ENCODE measurements at places on chromosomes 5 and 9.

- no peak for DNase-seq
These were observed 77.7 kb upstream of the CTNND2 start for GRCh38 chr5:11981986-11982385.

DNA sequence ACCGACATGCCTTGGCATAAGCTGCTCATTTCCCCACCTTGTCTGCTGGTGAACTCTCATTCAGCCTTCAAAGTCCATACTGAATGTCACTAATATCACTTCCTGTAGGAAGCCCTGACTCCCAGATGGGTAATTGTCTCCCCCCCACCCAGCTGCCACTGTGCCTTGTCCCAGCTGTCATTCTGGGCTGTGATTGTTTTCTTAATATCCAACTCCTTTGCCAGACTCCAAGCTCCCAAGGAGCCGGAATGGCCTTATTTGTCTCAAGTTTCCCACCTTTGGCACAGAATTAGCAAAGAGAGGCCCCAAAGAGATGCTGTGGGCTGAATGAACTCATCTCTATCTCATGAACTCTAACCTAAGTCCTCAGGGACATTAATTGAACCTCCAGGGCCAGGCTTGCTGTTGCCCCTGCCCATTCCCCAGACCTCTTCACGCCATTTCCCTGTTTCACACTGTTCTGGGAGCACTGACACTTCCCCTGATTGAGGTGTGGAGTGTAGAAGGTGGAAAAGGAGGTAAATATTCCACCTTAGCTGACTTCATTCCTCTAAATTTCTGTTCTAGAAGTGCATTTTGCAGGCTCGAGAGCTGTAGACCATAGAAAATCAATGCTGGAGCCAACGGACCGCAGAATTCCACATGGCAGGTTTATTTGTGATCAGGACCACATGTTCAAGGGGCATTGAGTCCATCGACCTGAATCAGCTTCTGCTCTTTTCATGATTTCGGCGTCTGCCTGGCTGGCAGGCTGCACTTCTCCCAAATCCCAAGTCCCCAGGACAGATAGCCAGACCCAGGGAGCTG lies 4.9 kb upstream of the SH3PXD2B start:
- DNase-seq, result no peak

- DNase-seq, result no peak
These were observed 216.3 kb downstream of the TMEM232 start for GRCh38 chr5:110510146-110510545.

DNA sequence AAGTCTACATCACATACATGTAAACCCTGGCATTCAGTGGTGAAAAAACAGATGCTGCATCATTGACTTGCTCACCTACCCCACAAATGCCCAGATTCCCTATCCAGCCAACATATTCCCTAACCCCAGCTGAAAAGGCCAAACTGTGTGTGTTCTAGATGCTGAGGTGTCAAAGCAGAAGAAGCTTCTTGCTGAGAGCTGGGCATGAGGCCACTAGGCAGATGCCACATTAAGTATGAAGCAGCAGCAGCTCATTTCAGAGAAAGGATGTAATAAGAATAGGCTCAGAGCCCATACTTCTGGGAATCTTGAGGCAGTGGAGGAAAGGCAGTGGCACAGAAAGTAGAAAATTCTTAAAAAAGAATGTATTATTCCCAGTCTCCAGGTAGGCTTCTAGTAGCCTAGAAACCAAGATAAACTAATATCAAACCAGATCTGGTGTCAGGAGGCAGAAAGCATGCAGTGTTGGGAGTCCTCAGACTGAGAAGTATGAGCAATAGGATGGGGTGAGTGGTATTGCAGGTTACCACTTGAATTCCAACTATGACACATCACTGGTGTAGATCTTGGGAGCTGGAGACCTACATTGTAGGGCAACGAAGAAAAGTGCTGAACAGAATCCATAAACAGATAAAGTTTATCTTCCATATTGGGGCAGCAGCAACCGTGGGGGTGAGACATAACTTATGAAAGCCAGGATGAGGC lies 71.9 kb upstream of the GRHPR start:
- DNase-seq, result no peak

- DNase-seq, result no peak
These were observed 85.7 kb downstream of the IZUMO3 start for GRCh38 chr9:24459953-24460352.

DNA sequence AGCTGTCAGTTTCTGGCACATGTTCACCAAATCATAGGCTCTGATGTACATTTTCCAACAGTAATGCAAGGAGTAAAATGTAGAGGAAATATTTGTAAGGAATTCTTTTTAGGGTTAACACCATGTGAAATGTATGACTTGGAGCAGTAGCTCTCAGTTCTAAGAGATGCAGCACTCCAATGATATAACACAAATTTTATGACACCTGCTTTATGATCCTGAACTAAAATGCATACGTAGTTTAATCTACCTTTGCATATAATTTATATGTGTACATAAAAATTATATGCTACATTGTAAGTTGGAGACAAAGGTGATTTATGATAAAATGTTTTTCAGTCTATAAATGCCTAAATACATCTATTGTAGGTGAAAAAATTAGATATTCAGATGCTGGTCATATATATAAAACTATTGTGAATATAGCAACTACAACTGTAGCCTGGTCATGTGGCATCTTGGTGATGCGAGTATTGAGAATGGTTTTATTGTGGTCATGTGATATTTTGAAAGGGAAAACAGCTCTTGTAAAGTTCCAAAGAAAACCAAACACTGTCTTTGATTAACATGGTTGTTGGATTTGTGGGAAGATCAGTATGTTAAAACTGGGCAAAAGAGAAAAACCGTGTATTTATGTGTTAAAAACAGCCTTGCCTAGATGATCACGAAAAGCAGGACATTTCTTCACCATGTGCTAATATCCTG lies 171.0 kb downstream of the TRIO start:
- no peak for DNase-seq

- DNase-seq, result no peak
These were observed 22.4 kb downstream of the LHX6 start for GRCh38 chr9:122206118-122207046.

- peak; percentile 66 for DNase-seq
These were observed 58.3 kb upstream of the NXNL2 start for GRCh38 chr9:88476491-88477271.

GRCh38 chr9:93941493-93941892 lies 13.7 kb downstream of the BARX1 start:
- DNase-seq, result no peak

DNA sequence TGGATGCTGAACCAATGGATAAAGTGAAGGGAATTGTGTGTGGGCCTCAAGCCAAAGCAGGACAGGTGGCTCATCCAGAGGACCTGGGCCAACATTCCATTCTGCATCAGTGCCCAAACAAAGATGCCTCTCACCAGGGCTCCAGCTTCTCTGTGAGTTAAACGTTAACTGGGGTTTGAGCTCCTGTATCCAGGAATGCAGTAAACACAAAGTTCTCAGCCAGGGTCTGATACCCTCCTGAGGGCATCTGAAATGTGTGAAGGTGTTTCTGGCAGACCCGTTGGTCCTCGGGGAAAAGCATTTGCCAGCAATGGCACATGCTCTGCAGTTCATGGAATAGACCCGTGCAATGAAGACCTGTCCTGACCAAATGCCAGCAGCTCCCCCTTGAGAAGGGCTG lies 33.9 kb upstream of the AOPEP start:
- peak; percentile 53 for DNase-seq

GRCh38 chr5:6812800-6813731 lies 99.8 kb downstream of the TENT4A start:
- peak; percentile 77 for DNase-seq

DNA sequence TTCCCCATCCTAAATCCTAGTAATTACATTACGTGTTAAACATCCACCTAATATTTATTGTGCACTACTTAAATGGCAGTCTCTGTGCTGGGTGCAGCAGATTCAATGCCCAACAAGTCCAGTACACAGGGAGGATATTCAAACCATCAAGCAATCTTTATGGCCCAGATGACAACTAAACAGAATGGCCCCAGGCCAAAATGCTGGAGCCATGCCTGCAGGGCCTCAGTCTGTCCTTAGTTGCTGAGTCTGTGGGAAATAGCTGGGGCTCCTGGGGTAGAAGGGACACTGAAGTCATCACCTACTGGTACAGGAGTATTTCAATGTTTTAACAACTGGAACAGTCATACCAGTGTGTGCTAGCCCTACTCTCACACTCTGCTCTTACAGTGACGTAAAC lies 153.5 kb downstream of the ZNF608 start:
- no peak for DNase-seq

DNA sequence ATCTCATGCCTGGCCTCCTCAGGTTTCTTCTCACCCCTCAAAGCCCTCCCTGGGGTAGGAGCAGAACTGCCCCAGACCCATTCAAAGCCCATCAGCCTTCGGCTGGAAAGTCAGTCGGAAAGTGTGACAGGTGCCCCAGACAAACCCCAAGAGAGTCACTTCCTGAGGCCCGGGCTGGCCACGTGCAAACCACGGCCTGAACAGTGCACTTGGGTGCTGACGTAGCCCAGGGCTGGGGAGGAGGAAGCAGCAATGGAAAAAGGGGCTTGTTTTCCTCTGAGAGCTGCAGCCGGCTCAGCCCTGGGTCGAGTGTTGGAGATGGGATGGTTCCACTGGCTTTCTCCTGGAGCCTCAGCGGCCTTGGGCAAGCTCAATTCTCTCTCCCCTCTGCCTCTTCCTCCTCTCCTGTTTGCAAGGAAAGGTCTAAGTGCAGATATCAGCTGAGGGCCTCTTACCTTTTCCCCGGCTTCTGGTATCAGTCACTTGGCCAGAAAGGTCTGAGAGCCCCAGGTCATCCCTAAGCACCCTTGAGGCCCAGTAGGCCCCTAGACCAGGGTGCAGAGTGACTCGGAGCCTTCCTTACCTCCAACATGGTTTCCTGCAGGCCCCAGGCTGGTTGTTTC lies 5.9 kb upstream of the EGR1 start:
- no peak for DNase-seq

- DNase-seq, result no peak
These were observed 206.3 kb downstream of the BNC2 start for GRCh38 chr9:16664211-16664610.

DNA sequence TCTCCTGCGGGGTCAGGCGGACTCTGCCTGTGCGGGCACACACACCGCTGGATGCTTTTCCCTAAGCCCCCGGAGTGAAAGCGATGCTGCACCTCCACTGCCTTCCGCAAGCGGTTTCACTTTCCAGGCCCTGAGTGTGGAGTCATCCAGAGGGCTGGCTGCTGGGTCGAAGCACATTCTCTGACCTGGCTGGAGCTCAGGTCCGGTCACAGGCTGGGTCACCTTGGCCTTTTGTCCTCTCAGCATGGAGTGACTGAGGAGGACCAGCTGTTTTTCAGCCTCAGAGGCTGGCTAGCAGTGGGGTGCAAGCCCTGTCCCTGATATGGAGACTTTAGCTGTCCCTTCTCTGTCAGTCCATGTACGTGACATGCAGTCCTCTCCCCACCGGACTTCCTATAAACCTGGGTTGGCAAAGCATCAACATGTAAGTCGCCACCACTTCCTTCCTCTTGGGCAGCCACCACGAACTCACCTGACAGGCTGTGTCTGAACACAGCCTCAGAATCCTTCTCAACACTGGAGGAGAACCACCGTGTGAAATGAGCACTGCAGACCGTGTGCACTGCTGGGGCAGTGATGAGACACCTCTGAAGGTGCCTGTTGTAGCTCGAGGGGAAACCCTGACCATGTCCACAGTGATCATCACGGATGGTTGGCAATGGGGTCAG lies 51.3 kb downstream of the GADD45G start:
- DNase-seq, result no peak

DNA sequence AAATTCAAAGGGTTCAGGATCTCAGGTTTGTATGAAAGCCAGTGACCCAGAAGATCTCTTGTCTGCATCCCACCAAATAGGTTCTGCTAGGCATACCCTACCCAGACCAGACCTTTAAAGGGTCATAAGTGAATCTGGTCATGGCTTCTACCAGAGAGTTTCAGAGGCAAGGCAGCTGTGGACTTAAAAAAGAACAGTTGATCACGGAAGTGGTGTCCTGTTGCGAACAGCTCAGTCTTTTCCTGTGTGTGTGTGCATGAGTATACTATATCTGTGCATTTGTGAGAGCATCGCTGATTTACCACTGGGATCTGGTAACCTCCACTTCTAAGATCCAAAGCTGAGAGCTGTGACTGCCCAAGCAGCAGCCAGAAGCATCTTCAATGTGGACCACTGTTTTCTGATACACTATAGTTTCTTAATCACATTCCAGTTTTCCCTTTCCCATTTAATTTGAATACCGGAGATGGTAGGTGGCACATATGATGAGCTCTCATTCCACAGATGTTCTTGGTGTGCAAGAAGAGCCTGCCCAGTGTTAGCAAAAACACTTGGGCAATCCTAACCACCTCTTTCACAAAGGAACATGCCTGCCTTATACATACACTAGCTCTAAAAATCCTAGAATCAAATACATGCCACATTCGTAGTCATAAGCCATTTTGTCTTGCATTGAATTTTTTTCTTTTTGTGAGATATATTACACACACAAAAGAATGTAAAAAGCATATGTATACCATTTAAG lies 36.2 kb upstream of the OR2S2 start:
- no peak for DNase-seq

DNA sequence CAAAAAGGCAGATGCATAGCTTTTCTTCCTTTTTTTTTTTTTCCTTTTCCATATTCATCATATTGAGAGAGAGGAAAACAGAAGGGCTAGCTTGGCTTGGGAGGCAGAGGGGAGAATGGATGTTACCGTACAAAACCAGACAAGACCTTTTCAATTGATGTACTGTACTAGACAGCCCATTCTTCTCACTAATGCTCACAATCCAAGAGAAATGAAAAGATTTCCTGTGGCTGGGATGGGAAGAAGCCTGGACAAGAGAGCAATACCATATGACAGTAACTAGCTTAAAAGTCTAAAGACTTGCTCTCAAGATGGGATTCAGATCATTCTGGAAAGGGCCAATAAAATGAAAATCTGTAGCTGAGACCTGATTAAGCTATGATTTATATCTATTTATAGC lies 3.4 kb downstream of the CEMIP2 start:
- no peak for DNase-seq

DNA sequence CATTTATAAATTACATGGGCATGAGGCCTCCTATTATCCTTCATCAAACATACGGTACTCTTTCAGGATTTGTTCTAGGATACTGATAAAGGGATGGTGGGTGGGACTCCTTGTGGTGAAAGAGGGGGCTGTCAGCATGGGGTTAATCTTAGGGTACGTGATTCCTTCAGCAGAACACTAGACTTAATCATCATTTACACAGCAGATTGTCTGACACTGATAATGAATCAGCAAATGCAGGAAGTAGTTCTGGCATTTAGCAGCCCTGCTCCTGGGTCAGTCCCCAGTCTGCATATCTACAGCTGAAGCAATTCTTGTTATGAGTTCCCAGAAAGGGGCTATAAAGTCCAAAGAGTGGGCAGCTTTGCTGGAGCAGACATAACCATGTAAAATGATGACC lies 384.6 kb downstream of the SPOCK1 start:
- DNase-seq, result no peak

GRCh38 chr5:71923755-71924154 lies 183.5 kb upstream of the MAP1B start:
- DNase-seq, result no peak

Measured in DMS79 (cell line).